ENCODE measurements at places on chromosomes 3 and 15.

GRCh38 chr3:155218462-155218861 lies 75.0 kb downstream of the STRIT1 start:
- no peak for DNase-seq

- peak; percentile 15 for DNase-seq
These were observed 438 bp downstream of the SHOX2 start for GRCh38 chr3:158105710-158106253.

GRCh38 chr3:139226731-139227130 lies 117.1 kb upstream of the MRPS22 start:
- no peak for DNase-seq

DNA sequence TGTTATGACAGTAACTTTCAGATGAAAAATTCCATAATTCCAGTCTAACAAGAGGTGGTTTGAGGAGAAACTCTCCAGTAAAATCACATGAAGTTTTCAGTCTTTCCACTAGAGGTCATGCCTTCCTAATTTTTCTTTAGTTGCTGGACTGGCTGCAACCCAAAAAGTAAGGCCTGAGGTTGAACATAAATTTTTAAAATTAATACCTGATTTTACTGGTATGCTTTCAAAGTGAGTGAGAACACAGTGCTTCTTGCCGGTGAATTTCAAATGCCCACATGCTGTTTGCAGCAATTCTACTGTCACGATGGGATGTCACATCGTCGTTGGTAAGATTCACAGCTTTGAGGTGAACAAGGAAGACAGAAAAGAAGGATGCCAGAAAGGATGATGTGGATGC lies 89.0 kb upstream of the FGF12 start:
- no peak for DNase-seq

DNA sequence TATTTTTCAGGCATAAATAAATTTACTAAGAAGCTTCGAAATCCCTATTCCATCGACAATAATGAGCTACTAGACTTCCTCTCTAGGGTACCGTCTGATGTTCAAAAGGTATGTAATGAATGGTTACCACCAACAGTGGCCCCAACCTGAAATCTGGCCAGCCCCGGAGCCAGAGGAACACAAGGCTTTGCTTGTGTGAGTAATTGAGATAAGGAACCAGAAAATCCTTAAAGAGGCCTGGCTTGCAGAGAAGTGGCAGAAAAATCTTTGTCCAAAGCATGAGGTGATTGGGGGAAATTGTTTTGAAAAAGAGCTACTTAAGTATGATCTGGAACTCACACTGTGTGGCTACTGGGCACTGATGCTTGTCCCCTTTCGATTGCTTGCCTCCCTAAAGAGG lies 245.3 kb downstream of the MCTP2 start:
- DNase-seq, result no peak

DNA sequence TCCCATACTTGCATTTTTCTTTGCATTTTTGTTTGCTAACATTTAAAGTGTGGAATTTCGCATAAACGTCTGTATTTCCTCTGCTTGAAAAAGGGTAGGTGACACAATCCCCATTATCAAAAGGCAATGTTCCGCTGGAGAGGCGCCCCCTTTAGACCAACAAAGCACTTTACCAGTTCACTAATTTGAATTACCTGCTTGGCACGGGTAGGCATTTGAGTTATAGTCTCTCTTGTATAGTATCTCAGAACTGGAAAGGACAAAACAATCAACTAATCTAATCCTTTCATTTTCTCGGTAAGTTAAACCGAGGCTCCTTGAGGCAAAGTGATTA lies 775 bp upstream of the CCDC39 start:
- DNase-seq, result no peak

DNA sequence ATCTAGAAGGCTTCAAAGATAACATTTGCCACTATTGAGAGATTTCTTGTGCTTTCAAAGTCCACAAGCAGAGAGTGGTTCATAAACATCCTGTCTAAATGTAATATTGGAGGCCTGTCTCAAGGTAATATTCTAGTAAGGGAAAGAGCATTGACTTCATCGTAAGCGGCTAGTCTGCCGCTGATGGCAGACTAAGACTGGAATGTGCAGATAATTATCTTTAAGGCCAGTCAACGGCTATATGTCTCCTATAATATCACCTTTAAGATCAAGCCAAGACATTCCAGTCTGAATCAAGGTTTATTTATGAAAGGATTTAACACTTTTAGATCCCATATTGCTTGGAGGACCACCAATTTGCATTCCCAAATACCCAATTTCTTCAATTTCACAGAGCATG lies 424.2 kb upstream of the WNT5A start:
- no peak for DNase-seq

GRCh38 chr3:128237348-128238183 lies 84.3 kb downstream of the EEFSEC start:
- DNase-seq, result no peak

DNA sequence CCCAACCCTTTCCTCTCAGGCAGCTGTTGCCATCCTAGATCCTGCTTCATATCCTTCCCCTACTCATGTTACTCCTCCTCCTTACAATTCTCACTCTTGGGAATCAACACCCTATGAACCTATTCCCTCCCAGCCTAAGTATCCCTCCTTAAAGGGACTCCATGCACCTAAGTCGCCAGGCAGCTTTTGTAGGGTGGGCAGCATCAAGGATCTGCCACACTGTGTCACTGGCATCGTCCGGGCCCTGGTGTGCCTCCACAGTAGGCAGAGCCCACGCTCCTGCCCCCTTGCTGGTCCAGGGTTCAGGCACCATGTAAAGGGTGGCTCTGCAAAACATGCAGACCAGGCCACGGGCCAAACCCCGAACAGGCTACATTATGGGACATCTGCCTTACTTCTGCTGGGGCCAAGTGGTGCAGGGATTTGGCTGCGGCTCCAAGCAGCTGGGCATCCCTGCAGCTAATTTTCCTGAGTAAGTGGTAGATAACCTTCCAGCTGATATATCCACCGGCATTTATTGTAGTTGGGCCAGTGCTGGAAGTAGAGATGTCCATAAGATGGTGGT lies 53.4 kb downstream of the GSK3B start:
- no peak for DNase-seq

DNA sequence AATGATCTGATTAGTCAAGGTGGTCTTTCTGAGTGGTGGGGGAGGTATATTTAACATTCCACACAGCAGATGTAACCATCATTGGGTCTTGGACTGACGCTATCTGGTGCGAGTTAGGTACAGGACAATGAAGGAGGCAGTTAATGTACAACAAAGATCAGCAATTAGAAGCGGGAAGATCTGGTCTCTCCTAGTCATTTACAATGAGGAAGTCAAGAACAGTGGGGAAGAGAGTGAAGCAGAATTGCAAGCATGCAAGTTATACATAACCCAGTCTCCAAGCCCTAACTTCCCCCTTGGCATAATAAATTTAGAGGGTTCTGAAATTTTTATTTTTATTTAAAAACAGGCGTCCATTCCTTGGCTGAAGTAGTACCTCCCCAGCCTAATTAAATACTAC lies 14.1 kb downstream of the GPD1L start:
- DNase-seq, result no peak

DNA sequence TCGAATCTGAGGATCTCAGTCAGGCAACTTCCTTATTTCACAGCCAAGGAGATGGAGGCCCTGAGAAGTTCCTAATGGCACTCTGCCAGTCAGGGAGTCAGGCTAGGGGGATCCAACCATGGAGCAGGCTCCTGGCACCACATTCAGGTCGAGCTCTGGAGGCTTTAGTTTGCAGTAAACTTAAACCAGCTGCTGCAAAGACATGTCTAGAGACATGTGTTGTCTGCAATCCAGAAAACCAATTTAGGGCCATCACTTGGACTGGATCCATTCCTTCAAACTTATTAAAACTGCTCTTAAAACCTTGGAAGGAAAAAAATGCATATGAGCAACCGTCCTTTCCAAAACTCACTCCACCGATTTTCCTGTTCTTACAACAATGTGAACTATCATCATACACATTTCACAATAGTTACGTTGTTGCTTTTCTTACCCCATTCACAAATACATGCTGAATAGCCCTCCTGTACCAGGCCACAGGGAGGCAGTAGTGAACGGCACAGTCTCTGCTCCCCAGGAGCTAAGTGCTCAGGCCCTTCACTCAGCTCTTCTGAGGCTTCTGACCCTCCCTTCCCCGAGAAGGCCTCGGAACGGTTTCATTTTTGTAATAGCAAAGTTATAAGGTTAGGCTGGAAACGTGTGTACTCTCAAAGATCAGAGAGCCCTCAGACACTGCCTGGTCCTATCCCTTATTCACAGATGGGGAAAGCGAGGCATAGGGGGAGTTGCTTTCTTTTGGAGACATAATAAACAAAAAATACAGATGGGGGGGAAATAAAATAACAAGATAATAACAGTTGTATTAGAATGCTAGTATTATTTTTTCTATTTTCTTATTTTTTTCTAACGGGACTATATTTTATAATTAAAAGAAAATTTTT lies 20.1 kb downstream of the RFT1 start:
- no peak for DNase-seq
